Occipital lobe (tissue), 3 donors: ENCODE measurements at places on chromosomes 13 and 19. TPM values are rescaled to one million over a fixed set of nuclear protein-coding genes. Genes with fewer than 3 reads are reported as not detected.

The ATCAY gene
- total RNA-seq, result 85.9 TPM

The SIRT2 gene
- total RNA-seq, result 57.2 TPM

The ACP7 gene
- total RNA-seq, result not detected

The ZNF554 gene
- 17.5 TPM for total RNA-seq

The GZMM gene
- not detected for total RNA-seq

The NOVA2 gene
- 9.4 TPM for total RNA-seq
